Effector CD4-positive, alpha-beta T cell (primary cell): ENCODE measurements at places on chromosomes 16 and 17.

- DNase-seq = no peak
These were observed 334.8 kb upstream of the HSBP1 start for GRCh38 chr16:83472776-83473501.

DNA sequence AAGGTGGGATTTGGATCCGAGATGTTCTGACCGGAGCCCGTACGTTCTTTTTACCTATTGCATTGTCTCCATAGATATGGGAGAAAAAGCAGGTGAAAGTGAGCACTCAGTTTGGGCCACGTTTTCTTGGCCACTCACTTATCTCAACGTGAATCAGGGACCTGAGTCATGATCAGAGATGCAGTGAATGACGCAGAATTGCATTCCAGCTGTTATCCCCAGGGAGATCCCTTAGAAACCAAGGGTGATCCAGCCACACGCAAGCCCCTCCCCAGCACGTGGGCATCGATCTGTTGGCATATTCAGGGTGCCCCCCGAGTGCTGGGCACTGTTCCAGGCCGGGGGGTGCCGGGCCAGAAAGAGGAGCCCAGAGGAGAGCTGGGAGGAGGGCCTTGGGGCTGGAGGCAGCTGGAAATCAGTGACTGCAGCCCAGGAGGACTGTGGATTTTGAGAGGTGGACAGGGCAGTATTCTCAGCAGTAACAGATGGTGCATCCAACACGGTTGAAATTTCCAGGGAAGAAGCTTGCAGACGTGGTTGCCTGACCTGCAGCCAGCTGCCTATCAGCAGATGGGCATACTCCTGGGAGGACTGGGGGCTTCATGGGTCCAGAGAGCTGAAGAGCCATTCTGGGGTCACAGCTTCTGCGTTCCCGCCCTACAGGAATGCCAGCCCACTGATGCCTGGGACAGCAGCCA is 87.2 kb upstream of the CACNG5 start:
- DNase-seq = no peak

DNA sequence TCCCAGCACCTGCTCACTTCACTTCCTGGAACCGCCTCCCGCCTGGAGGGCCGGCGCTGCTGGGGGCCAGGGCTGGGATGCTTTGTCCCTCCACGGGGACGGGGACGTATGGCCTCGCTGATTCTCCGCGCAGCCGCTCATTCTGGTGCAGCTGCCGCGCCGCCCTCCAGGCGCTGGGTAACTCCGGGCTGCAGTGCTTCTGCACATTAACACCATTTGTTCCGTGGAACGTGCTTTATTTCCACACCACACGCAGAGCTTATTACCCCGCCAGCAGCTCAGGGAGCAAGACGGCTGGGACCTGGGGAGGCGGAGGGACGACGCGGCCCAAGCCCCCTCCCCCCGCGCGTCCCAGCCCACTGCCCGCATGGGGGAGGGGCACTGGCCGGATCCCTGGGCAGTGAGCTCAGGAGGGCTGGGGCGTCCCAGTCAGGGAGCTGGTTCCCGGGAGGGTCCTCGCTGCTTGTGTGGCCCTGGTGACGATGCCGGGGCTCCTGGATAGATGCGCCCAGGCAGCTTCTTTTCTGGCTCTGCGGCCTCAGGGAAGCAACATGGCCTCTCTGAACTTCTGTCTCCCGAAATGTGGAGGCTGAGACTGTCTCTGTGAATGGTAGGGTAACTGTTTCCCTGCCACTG is 45.4 kb upstream of the ACSF3 start:
- no peak for DNase-seq

GRCh38 chr17:42361781-42362186 is 26.5 kb downstream of the STAT3 start:
- peak; percentile 21 for DNase-seq

DNA sequence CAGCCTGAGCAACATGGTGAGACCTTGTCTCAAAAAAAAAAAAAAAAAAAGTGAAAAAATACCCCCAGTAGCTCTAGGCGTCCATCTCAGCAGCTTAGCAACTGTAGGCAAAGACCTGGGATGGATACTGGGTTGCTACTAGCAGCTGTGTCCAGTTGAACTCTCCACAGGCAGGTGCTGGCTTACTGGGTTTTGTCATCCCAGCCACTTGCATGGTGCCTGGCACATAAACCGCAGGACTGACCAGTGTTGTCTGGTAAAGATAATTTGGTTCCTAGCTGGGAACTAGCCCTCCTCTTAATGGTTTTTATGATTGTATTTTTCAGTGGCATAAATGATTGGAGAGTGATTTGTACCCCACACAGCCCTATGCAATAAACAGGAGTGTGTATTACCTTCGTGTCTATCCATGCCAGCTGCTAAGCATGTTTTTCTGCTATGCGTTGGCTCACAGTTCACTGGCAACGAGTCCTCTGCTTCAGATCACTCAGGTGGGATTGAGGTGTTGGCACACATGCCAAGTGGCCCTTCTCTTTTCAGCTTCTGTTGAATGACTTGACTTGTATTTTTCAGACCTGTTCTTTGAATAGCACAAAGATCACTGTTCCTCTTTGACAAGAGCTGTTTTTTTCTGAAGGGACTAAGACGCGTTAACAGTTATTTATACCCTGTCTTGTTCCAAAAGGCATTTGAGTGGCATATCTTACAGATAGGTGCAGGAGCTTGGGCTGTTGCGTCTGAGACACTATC is 352.9 kb downstream of the SNX29 start:
- no peak for DNase-seq

- no peak for DNase-seq
These were observed 104.9 kb downstream of the CEP112 start for GRCh38 chr17:66087073-66087472.

GRCh38 chr16:27311448-27311830 is 2.3 kb upstream of the IL4R start:
- no peak for DNase-seq

GRCh38 chr17:70314506-70314905 is 145.2 kb downstream of the KCNJ2 start:
- no peak for DNase-seq

GRCh38 chr17:68061512-68062313 is 26.2 kb downstream of the KPNA2 start:
- DNase-seq = no peak

DNA sequence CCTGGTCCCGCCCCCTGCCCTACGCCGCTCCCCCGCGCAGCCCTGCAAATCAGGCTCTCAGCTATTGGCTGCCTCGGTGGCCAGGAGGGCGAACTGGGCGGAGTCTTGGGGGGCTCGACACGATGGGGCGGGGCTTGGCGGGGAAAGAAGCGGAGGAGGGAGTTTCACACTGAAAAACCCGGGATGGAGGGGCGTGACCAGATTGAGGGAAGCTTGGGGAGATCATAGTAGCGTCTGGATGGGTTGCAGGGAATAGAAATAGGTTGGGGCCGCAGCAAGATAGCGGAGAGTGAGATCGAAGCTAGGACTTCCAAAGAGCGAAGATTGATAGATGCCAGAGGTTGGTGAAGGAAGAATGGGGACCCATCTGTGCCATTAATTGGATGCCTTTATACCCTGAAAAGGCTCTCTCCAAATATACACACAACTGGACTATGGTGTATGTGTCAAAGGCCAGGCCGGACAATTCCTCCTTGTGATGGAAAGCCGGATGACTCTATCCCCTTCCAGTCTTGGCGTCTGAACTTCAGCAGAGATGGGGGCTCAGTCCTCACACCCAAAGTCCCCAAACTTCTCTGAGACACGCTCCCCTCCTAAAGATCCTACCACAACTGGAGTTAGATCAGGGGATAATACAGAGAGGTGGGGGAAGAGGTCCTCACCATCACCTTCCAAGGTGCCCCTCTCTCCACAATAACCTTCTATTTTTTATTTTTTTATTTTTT is 376 bp upstream of the STAC2 start:
- peak; percentile 29 for DNase-seq

DNA sequence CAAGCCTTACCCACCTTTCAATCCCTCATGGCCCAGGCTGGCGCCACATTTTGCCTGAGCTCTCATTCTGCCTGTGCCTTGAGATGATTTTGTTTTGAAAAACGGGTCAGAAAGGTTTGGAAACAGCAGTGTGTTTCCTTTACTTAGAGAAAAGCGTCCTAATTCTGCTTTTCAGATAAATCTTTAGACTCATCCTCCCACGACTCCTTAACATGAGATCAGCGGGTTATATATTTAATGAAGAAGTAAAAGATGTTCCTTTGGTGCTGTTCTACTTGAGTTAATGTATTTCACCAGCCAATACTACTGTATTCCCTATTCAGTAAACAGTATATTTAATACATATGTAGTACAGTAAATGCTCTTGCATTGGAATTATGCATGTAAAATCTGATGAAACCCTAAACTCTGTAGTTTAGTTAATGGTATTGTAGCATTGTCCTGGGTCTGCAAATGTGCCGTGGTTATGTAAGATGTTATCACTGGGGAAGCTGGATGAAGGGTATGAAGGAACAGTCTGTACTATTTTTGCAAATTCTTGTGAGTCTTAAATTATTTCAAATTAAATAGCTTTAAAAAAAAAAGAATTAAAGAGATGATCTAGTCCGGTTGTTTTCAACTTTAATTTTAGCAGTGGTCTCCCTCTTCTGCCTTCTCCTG is 199.4 kb upstream of the CACNG5 start:
- no peak for DNase-seq

- DNase-seq = no peak
These were observed 252.3 kb downstream of the SNX29 start for GRCh38 chr16:12228602-12229499.

DNA sequence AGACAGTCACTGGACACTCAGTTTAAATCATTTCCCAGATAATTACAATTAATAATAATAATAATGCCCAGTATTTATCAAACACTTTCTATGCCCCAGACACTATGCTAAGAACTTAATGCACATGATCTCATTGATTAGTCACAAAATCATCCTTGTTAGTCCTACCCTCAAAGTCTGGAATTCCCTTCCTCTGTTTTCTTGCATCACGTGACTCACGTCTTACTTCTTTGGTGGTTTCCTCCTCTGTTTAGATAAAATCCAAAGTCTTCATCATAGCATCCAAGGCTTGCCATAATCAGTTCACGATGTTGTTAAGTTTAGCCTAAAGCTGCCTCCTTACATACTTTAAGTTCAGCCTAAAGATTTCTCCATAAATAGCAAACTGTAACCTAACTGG is 471.9 kb downstream of the PMP22 start:
- DNase-seq = no peak

GRCh38 chr16:64234200-64234599 is 887.7 kb downstream of the CDH11 start:
- DNase-seq = no peak

DNA sequence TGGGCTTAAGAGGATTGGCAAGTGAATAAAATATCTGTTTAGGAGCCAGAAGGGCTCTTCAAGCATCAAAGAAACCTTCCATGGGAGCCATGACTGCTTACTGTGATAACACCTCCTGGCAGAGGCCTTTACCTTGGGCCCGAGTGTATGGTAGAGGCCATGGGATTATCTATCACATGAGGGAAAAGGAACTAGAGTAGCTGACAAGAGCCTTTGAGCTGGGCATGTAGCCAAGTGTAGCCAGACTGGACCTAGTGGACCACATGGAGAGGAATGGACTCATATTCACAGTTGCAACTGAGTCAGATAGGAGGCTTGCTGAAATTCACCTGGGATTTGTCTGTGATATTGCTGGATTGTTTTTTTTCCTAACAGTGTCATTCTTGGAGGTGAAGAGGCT is 276.0 kb upstream of the ZFHX3 start:
- no peak for DNase-seq

DNA sequence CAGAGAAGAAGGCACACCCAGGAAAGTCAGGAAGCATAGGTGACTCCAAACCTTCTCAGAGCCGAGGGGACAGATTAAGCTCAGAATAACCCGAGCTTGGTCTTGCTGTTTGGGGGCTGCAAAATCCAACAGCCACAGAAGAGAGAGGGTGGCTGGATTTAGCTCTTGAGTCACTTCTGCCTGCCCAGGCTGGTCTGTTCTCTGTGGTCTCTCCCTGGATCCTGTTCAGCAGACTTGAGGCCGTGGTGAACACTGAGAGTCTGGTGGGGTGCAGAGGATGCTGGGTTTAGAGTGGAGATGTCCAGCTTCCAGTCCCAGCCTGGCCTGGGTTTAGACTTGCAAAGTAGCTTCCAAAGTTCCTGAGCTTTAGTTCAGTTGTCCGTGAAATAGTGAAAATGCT is 8.8 kb downstream of the SLC26A11 start:
- DNase-seq = no peak

DNA sequence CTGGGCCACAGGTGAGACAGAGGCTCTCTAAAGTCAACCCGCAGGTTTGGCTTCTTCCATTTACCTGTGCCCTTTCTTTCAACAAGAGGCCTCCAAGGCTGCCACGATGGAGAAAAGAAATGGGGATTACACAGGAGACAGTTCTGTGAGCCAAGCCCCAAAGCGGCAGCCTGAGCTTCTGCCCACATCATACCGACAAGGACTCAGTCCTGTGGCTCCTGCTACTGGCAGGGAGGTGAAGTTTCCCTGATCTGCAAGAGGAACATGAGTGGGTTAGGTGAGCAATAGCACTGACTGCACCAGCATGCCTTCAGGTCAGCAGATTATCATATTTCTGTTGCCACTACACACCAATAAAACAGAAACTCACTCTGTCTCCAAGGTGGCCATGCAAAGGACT is 800.0 kb downstream of the KCNJ18 start:
- DNase-seq = no peak

DNA sequence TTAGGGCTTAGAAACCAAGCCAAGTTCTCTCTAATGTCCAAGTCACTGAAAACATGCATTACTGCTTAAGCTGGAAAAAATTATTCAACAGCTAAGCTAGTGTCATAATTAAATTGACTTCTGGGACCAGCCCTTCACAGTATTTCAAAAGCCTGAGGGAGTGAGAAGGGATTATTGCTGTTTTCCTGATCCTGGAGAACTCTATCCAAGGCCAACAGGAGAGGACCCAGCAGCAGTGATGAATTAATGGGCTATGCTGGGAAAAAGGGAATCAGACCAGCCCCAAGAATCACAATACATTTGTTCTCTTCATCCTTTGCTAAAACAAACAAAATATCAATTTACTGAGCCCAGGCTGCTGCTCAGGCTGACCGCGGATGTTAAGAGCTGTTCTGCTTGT is 34.5 kb upstream of the CLEC3A start:
- DNase-seq = no peak

DNA sequence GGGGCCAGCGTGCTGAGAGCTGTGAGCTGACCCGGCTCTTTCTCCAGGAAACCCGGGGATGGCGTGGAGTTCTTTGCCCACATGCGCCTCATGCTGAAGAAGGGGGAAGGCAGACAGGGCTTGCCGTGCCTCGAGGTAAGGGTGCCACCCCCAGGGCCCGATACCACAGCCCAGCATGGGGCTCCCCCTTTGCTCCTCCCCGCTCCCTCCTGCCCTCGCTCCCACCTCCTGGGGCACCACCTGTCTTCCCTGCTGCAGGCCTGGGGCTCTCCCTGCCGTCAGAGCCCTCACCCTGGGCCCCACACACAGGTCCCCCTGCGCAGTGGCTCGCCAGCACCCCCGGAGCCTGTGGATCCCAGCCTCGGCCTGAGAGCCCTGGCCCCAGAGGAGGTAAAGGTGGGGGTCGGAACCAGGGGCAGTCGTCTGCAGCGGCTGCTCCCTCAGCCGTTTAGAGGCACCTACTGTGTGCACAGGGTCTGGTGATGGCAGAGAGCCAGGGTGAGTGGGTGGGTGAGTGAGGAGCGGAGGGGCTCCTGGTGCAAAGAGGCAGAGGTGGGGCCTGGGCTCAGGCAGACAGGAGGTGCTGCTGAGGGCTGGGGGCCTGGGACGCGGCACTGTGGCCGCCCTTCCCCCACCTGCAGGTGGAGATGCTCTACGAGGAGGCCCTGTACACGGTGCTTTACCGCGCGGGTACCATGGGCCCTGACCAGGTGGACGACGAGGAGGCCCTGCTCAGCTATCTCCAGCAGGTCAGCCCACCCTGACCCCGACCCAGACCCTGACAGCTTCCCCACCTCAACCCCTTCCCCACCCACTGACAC is 5.6 kb downstream of the BAIAP3 start:
- DNase-seq = no peak

GRCh38 chr17:11925262-11926021 is 71.8 kb downstream of the ZNF18 start:
- DNase-seq = no peak
